ENCODE measurements at places on chromosomes 13 and 19. TPM values are rescaled to one million over a fixed set of nuclear protein-coding genes. Genes with fewer than 3 reads are reported as not detected.

The ZNF763 gene
- not detected for total RNA-seq

The ZNF540 gene
- 0.15 TPM for total RNA-seq

The DIRAS1 gene
- 4.3 TPM for total RNA-seq

The LIG1 gene
- 70.2 TPM for total RNA-seq

The TNFSF13B gene
- 0.02 TPM for total RNA-seq

The KIR3DL1 gene
- total RNA-seq: not detected

The CGB7 gene
- total RNA-seq: 0.47 TPM

The CDC34 gene
- 67.1 TPM for total RNA-seq

The PLK5 gene
- not detected for total RNA-seq

The KLF1 gene
- total RNA-seq: 0.05 TPM

The PPP1R37 gene
- 33.7 TPM for total RNA-seq

The CPT1C gene
- total RNA-seq: 15.0 TPM

The KLC3 gene
- 0.62 TPM for total RNA-seq

The FUT1 gene
- total RNA-seq: 0.06 TPM

The PALM3 gene
- total RNA-seq: 2.2 TPM

The ZNF208 gene
- not detected for total RNA-seq

The NMRK2 gene
- total RNA-seq: not detected

The GZMM gene
- total RNA-seq: 0.25 TPM

Measured in A549 treated with CORT108297 at 1 μM for 4 hours (cell line).